Cerebellar nuclear complex (tissue), 1 donor: ENCODE measurements at places on chromosomes 1 and 21.

DNA sequence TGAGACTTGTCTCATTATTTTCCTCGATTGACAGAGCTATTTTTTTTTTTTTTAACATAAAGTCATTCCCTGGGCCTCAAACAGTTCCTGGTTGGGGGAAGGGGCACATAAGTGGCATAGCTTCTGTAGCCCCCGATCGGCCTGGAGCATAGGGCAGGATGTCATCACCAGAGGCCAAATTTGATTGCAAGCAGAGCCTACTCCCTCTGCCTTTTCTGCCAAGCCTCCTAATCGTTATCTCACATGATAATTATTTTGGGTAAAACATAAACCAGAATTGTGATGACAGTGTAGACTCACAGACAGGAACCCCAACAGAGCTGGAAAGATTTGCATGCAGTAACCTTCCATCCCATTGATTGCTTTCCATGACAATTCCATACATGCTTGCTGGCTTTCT is 404.8 kb downstream of the PCP4 start:
- no peak for DNase-seq

DNA sequence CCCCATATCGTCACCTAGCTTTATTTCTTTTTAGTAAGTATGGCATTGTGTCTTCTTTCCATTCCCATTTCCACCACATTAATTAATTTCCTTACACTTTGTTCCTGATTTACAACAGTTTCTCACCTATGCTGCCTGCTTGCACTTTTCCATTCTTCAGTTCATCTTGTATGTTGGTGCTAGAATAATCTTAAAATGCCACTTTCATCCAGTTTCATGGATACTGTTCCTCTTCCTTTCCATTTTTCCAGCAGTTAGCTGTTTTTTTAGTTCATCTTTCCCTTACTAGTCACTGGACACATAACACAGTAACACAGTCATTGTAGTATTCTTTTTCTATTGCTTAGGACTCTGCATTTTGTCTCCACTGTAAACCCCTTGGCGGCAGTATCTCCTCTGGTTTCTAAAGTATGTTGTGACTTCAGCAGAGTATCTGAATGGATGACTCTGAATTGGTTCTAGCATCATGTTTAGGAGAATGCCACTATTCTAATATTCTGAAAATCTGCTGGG is 2.1 kb downstream of the CDC7 start:
- no peak for DNase-seq

DNA sequence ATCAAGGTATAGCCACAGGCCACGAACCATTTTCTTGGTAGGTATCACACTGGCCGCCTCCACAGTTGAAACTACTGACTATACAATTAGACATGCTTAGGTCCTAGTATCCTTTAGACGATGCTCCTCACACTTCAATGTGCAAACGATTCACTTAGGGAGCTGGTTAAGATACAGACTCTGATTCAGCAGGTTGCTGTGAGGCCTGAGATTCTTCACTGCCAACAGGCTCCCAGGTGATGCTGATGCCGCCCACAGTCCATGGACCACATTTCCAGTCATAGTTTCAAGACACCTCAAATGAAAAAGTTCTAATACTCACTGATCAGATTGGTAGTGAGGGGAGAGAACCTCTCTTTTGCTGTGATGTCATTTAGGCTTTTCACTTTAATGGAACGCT is 6.8 kb downstream of the ATP5PO start:
- DNase-seq: no peak

- no peak for DNase-seq
Measured at GRCh38 chr1:150257624-150258585, at the start of gene CA14. CA14 (plus strand) TSS chr1:150257774; CDS start chr1:150258129, 355 bp downstream.

- no peak for DNase-seq
Measured at GRCh38 chr1:225880222-225880588, 2.0 kb downstream of the TMEM63A start.

- no peak for DNase-seq
Measured at GRCh38 chr1:96076589-96076988, 645.0 kb upstream of the PTBP2 start.
